ENCODE measurements at places on chromosomes 5 and 9. TPM values are rescaled to one million over a fixed set of nuclear protein-coding genes. Genes with fewer than 3 reads are reported as not detected.
A peak's percentile ranks its signal among the peaks of the same experiment; 100 is the strongest.

ENTREP1 gene
- total RNA-seq, result 0.74 TPM

PRR16 gene
- 1.3 TPM for total RNA-seq

FIBCD1 gene
- 11.0 TPM for total RNA-seq

GRCh38 chr5:124111886-124112285 lies 599.9 kb downstream of the CSNK1G3 start:
- DNase-seq, result peak; percentile 20

GRCh38 chr5:177576169-177576568 lies 15.8 kb upstream of the TMED9 start:
- DNase-seq, result no peak

GRCh38 chr5:169864483-169864882 lies 115.8 kb downstream of the INSYN2B start:
- DNase-seq, result no peak

DNA sequence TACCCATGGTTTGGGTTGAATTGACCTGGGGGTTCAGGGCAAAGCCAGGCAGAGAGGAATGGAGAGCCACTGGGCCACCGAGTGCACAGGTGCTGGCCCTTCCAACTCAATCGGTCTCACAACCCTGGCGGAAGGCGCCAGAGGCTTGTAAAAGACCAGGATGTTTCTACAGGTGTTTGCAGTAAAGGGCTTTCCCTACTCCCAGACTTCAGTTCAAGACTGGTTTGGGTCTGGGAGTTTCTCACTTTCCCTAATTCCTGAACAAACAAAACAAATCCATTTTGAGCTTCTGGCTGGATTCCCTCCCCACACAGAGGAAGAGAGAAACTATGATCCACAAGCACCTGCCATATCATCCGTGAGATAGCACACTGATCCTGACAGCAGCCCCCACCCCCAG lies 125.2 kb upstream of the KLF4 start:
- no peak for DNase-seq

DNA sequence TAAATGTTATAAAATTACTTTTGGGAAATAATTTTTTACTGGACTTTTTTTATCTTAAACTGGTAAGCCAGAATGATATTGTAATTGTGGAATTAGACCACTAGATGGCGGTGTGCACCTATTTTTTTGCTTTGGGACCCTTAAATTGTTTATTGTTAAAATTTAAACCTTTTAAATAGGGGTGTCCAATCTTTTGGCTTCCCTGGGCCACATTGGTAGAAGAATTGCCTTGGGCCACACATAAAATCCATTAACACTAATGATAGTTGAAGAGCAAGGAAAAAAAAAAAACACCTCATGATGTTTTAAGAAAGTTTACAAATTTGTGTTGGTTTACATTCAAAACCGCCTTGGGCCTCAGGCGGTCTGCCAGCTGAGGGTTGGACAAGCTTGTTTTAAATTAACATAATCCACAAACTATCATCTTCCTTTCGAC lies 28.4 kb upstream of the GADD45G start:
- DNase-seq, result no peak

- DNase-seq, result no peak
Measured at GRCh38 chr5:126182971-126183695, 240.1 kb upstream of the GRAMD2B start.

DNA sequence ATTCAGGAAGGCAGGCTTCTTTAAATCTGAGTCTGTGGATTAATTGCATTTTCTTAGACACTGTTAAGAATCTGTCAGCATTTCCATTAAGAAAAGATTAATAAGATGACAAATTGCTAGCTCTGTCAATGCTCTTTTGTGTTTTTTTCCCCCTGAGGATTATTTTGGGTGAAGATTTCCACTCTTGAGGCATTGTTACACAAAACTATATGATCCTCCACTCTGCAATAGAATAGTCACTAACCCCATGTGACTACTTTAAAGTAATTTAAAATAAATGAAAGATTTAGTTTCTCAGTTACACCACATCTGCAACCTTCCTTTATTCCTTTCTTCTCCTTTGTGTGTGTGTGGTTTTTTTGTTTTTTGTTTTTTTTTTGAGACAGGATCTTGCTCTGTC lies 82.0 kb downstream of the ACER2 start:
- DNase-seq, result no peak

DNA sequence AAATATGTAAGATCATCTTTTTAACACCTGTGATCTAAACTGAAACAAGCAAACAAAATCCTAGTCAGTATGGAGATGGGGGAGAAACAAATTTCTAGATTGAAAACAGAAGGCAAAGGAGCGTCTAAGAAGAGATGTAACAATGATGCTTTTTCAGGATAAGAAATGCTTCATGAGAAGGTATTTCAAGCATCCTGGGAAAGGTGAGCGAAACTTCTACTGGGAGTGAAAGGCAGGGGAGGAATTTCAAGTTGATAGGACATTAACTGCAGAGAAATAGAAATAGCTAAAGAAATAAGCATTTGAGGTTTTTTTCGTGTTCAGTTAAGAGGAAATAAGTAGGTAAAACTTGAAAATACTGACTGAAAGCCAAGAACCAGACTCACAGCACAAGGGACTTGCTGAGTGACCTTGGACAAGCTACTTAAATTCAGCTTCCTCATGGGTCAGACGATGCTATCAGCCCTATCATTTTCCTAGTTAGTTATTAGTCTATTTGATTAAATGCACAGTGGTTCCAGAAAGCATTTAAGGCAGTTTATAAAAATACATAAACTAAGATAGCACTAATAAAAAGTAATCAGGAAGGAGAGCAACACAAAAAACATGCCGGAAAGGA lies 406.3 kb downstream of the PDE4D start:
- no peak for DNase-seq

- peak; percentile 73 for DNase-seq
Measured at GRCh38 chr5:158819840-158820620, 279.7 kb downstream of the EBF1 start.

DNA sequence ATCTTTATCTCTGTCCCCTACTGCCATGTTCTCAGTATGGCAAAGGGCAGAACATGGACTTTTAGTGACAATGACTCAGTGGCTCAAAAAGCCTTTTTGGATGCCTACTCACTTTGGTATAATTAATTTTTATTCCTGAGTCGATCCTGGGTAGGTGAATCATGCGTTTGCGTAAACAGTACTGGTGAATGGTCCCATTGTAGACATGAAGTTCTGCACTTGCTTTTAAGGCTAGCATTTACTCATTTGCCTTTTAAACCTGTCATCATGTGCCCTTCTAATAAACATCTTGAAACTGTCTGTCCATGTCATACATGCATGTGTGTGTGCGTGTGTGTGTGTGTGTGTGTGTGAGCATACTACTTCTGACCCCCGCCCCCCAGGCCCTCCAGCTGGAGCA lies 223.0 kb downstream of the AUH start:
- peak; percentile 51 for DNase-seq

DNA sequence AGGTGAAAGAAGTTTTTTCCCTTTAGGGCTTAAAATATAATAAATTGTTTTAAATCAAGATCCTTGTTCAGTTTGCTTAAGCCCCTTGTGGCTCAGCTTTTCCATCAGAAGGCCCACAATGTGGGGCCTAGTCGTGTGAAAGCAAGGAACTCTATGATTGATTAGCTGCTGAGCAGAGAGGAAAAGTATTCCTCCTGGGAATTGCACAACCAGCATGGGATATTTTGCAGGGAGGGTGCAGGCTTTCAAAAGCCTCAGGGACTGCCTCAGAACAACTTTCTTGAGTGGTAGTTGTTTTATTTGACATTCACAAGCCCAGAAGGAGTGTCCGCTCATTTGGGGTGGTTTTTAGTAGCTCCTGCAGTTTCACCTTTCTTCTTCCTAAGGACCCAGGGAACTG lies 19.8 kb downstream of the TTC23L start:
- DNase-seq, result no peak

DNA sequence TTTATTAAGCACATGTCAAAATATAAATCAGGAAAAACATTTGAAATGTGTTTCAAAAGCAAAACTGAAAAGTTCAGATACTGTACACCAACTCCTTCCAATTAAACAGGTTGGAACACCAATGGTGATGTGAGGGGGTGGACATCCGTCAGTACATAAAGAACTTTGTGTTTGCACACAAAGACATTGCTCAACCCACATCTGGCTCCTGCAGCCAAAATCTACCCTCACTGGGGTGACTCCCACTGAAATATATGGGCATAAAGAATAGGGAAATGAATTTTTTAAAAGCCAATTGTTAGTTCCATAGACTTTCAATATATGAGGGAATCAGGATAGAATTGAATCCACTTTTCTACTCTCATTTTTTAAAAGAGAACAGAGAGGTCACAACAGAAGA lies 63.9 kb downstream of the MEGF9 start:
- no peak for DNase-seq

- peak; percentile 83 for DNase-seq
Measured at GRCh38 chr5:96652769-96653454, 9.3 kb upstream of the CAST start.

DNA sequence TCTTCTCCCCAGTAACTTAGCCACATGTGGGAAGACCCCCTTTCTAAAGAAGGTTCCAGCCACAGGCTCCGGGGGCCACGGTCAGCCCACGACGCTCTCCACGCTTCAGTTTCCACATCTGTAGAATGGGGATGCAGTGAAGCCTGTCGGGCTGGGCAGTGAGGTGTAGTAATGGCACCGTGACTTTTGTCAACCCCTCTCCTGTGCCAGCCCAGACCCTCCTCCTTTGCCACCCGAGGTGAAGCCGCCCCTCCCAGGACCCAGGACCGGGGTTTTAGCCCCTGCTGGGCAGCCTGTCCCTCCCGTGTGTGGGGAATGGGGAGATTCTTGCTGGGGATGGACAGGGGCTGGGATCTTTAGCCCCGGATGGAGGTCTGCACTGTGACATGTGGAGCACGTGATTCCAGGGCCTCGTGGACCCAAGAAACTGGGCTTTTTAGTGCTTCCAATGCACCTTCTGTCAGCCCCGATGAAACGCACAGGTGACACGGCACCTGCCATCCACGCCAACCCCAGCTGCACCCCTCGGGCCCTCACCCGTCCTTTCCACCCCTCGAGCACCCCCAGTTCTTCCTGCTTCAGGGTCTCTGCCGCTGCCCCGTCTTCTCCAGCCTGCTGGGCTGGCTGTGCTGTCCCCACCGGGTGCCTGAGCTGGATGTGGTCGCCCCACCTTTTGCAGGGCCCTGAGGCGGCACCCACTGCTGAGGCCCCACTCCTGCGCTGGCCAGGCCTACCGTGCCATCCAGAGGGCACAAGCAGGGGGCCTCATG lies 13.4 kb upstream of the RNU6ATAC start:
- DNase-seq, result no peak

GRCh38 chr9:107587191-107587963 lies 97.8 kb upstream of the KLF4 start:
- DNase-seq, result peak; percentile 27

DNA sequence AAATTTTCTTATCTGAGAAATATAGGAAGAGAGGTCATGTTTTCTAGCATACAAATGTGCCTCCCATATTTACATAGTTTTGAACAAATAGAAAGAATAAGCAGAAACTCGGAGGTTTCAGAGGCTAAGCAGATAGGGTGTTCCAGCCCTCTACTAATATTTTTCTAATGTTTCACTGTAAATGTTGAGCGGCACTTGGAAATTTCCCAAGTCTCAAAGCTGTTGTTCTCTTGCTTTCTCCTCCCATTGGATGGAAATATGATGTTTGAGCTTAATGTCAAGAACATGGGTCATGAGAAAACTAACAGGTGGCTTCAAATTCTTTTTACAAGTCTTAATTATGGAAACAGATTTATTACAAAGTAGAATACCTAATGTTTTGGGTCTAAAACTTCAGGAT lies 5.1 kb downstream of the SPINK1 start:
- no peak for DNase-seq

- DNase-seq, result no peak
Measured at GRCh38 chr5:57340681-57341080, 141.9 kb downstream of the ACTBL2 start.

DNA sequence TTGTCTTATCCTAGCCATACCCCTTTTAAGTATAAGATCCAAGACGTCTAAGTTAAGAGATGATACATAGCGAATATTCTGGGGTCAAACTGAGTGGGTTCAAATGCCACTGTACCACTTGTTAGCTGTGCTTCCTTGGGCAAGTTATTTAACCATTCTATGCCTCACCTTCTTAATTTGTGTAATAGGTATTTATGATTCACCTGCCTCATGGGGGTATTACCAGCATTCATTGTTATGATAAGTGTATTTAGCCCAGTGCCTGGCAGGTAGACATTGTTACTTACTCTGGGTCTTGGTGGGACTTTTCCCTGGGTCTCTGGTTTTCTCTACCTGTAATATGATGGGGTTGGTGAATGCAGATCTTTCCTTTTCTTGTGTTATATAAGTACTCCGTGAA lies 3.8 kb downstream of the LARP1 start:
- no peak for DNase-seq

DNA sequence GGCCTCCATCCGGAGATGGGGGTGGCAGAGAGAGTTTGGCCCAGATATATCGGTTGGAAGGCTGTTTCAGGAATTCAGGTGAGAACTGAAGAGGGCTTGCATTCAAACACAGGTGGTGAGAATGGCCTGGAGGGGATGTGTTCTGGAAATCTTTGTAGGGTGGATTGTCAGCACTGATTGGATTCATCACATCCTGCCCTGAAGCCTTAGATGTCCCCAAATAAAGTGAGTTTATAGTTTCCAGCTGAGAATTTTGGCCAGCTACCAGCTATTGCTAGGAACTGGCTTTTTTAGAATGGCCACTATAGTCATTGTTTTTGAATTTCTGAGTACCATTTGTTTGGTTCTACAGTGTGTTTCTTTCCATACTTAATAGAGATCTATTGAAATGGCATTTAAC lies 46.1 kb upstream of the ANKH start:
- DNase-seq, result no peak

DNA sequence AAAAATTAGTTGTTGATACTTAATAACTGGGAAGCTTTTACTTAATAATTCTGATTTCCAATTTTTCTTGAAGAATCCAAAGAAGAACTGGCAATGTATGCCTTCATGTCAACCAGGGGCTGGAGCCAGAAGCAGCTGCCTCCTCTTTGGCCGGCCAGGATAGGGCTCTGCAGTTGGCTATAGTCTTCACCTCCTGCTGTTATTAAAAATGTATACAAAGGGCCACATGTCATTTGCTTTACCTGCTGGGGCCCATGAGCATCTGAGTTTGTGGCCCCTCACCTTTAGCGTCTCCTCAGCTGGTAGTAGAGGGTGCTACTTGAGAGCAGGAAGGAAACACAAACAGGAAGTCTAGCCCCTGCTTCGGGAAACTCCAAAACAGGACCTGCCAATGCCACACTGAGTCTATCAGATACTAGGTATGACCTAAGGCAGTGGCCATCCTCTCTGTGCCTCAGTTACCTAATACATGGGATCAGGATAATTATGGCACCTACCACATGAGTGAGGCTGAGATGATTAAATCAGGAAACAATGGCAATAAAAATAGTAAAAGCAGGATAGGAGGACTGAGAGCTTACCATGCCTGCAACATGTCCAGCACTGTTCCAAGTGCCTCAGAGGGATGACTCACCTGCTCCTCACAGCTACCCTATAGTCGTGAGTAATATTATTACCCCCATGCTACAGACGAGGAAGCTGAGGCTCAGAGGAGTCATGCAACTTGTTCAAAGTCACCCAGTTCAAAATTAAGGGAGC lies 21.3 kb downstream of the CCDC69 start:
- DNase-seq, result peak; percentile 93

Measured in Daoy (cell line).